ENCODE measurements at places on chromosomes 1 and 21. TPM values are rescaled to one million over a fixed set of nuclear protein-coding genes. Genes with fewer than 3 reads are reported as not detected.

GRCh38 chr1:92475029-92475428, 11.7 kb downstream of the GFI1 start:
- no peak for DNase-seq

GRCh38 chr1:96414598-96414997, 307.0 kb upstream of the PTBP2 start:
- no peak for DNase-seq

DNA sequence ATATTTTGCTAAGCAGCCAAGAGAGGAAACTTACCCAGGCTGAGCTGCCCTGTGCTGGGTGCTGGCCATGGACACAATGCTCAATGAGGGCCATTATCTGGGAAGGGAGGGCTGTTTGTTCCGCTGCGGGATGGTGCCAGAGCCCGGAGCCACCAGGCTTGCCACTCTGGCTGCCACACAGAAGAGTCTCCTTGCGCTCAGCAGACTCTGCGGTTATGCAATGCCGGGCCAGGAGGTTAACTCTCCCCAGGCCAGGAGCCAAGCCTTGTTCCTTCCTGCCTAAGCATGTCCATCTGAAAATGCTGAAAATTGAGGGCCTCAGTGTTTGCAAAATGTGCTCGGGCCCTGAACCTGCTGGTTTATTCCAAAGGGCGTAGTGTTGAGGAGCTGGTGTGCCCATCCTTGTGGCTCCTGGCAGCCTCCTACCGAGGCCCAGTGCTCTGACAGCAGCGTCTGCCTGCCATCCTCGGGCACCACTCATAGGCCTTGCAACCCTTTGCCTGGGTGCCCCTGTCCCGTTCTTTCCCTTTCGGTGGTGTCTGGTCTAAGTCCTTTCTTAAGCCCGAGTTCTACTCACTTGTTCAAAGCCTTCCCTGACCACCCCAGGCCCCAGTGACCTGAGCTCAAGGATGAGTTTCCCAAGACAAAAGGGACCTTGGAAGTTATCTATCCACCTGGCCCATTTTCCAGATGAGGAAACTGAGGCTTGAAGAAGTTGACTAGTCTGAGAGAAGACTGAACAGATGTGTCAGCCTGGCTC, 133.8 kb upstream of the EDN2 start:
- no peak for DNase-seq

- DNase-seq: no peak
Observed at GRCh38 chr1:205716371-205717132, 33.4 kb downstream of the NUCKS1 start.

The LCE3D gene
- total RNA-seq: not detected

Measured in GM12878 (cell line).